ENCODE measurements at places on chromosomes 1 and 21.

- no peak for DNase-seq
These were observed 66.9 kb downstream of the DISC1 start for GRCh38 chr1:231693361-231694074.

- no peak for DNase-seq
These were observed 223.9 kb downstream of the ST6GALNAC3 start for GRCh38 chr1:76298399-76298798.

GRCh38 chr1:224292419-224292818, 37.6 kb downstream of the NVL start:
- DNase-seq = no peak

- DNase-seq = no peak
These were observed 4.2 kb downstream of the SPOCD1 start for GRCh38 chr1:31811605-31812004.

DNA sequence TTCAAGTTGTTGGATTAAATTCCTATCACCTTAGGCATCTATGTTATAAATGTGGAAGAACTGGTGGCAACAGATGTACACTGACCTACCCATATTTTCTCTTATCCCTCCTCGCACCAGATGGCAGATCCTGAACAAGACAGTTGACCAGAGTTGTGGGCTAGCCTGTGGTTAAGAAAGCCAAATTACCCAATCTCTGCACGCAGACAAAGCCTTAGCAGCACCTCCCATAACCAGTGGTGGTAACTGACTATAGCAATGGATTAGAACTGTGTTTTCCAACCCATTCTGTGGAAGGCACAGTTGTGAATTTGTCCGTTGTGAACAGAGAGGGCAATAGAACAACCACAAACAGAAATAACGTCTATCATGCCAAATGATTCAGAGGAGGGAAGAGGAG, 20.6 kb downstream of the ABCB10 start:
- DNase-seq = no peak

DNA sequence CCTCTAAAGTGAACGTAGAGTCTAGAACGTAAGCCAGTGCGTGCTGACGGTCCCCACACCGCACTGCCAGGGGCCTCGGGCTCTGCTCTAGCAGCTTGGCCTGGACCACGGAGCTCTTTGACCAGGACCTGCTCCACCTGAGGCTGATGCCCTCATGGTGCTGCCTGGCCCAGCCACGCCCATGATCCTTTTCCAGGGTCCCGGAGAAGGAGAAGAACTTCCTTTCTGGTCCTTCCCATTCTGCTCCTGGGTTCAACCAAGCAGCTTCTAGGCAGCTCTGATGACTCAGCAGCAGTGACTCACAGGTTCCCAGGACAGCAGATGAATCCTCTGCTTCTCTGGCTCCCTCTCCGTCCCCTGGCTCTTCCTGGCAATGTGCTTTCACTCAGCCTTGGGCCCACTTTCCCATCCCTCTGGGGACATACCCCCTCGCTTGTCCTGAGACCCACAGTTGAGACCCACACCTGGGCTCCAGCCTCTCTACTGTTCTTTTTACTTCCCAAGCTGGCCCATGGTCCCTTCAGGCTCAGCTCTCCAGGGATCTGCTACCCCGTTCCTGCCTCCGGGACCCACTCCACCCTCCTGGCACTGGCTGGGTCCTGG, 246.3 kb upstream of the RAB4A start:
- peak; percentile 86 for DNase-seq

- peak; percentile 78 for DNase-seq
These were observed 59.0 kb upstream of the ACOT11 start for GRCh38 chr1:54488779-54489626.

DNA sequence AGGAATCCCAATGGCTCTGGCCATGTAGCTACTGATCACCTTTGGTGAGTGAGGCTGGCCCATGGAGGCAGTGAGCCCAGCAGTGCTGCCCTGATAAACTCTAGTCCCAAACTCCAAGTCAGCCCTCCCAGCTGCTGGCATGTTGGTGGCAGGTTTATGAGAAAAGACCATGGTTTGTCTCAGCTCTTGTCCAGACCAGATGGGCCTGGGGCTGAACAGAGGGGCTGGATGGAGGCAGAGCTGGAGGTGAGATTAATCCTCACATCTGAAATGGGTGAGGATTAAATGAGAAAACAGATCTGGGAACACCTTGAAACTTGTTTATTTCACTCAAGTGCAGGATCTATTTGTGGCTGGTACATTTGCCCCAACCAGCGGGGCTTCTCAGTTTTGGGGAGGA, 3.2 kb downstream of the TMEM269 start:
- no peak for DNase-seq

- DNase-seq = no peak
These were observed 43.9 kb upstream of the FOXO6 start for GRCh38 chr1:41317361-41317760.

- no peak for DNase-seq
These were observed 39.0 kb downstream of the AHDC1 start for GRCh38 chr1:27564710-27565649.

DNA sequence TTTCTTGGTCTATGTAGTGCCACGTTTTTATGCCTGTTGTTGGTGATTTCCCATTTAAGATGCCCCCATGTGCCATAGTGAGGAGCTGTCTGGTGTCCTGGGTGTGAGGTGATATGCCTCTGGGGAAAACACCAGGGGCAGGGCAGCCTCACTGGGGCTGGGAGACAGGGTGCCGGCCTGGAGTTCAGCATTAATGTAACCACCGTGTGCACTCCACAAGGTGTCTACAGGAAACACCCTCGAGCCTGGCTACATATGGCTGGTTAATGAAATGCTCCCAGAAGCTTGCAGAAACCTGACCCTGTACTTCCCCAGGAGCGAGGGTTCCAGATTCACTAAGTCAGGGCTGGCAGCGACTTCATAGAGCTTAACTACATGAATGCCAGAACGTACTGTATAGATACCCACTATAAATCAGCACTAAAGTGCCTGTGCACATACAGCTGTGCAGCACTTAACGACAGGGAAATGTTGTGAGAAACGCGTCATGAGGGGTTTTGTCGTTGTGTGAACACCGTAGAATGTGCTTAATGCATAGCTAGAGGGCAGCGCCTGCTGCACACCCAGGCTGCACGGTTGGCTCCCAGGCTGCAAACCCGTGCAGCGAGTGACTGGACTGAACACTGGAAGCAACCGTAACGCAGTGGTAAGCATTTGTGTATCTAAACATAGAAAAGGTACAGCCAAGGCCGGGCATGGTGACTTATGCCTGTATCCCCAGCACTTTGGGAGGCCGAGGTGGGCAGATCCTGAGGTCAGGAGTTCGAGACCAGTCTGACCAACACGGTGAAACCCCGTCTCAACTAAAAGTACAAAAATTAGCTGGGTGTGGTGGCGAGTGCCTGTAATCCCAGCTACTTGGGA, 10.4 kb downstream of the TFF2 start:
- no peak for DNase-seq

Measured in suppressor macrophage treated with lipopolysaccharide for 4 hours (primary cell).